PC-3 (cell line): ENCODE measurements at places on chromosomes 6 and 20. TPM values are rescaled to one million over a fixed set of nuclear protein-coding genes. Genes with fewer than 3 reads are reported as not detected.

ENPP3 gene
- total RNA-seq = 0.18 TPM in 1 of 2 replicates, not detected in the other

GGTLC1 gene
- not detected in 2 replicates for total RNA-seq

OR2J3 gene
- total RNA-seq = 0.29 TPM in 1 of 2 replicates, not detected in the other

ZBTB46 gene
- 2.8 and 7.3 TPM in 2 replicates for total RNA-seq

DNA sequence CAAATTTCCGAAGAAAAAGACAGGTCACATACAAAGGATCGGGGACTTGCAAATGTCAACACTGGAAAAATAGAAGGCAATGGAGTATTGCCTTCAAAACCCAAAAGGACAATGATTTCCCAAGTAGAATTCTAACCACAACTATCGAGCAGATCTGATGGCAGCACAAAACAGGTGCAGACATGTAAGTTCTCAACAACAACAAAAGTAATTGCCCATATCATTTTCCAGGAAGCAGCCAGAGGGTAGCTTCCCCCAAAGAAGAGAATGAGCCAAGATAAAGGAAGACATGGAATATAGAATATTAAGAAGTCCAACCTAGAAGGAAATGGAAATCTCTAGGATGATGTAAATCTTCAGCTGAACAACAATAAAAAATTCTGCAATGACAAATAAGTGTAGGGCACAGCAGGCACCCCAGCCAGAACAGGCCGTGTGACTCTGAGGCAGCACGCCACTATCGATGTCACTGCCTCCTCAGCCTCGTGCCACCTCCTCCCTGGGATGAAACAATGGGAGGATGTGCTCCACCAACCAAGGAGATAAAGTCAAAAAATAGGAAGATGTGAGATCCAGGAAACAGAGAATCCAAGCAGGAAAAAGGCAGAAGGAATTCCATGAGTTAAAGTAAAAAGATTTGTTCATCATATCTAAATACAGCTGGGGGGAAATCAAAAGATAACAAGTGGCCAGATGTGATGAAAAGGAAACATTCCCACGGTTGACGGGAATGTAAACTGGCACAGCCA is 34.1 kb downstream of the SERPINB1 start:
- H3K4me3 ChIP-seq = no peak overlapping the region
- no peaks in the 10 kb centered on the region for H3K36me3 ChIP-seq
- no peak for DNase-seq

- no peaks in the 10 kb centered on the region for H3K27me3 ChIP-seq
- H3K4me3 ChIP-seq = no peak overlapping the region
- H3K36me3 ChIP-seq = no peaks in the 10 kb centered on the region
- no peaks in the 10 kb centered on the region for H3K4me1 ChIP-seq
- no peak overlapping the region for H3K27ac ChIP-seq
- no peak for DNase-seq
These were observed 203.2 kb downstream of the COL9A1 start for GRCh38 chr6:70099732-70100131.
